Activated CD8-positive, alpha-beta T cell treated with anti-CD3 and anti-CD28 coated beads, Interleukin-2, amount 10 ng/mL, durations not matched to agents 7 days and 5 days (primary cell): ENCODE measurements at places on chromosomes 13 and 19. TPM values are rescaled to one million over a fixed set of nuclear protein-coding genes. Genes with fewer than 3 reads are reported as not detected.

Gene TRAPPC5
- 92.8 TPM for total RNA-seq

DNA sequence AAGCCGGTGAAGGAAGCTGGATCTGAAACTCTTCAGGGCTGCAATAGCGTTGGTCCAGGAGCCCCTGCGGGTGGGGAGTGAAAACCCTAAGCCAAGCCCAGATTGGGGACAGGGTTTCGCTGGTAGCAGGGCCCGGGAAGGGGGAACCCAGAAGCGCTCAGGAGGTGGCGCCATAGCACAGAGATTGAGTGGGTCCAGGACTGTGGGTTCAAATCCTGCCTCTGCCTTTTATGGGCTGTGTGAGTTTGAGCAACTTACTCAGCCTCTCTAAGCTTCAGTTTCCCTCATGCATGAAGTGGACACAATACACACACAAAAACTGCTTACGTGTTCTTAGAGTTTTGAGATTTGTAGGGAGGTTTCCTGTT is 8.3 kb upstream of the SYCN start:
- no peaks in the 10 kb centered on the region for H3K36me3 ChIP-seq
- H3K27me3 ChIP-seq = peaks cover 15% of the 10 kb centered on the region
- no peak overlapping the region for H3K4me3 ChIP-seq
- H3K27ac ChIP-seq = no peak overlapping the region
- DNase-seq = peak; percentile 80

Gene SYNGR4
- not detected for total RNA-seq

DNA sequence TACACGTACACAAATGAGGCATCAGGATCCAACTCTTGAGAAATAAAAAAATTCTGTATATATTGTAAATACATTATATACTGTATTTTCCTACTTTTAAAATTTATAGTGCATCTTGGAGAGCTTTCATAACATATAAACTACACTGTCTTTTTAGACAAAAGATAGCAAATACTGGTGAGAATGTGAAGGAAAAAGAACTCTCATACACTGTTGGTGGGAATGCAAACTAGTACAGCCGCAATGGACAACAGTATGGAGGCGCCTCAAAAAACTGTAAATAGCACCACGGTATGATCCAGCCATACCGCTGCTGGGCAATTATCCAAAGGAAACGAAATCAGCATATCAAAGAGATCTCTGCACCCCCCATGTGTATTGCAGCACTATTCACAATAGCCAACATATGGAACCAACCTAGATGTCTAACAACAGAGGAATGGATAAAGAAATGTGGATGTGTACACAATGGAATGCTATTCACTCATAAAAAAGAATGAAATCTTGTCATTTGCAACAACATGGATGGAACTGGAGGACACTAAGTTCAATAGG is 292.4 kb downstream of the EFNB2 start:
- no peak overlapping the region for H3K4me3 ChIP-seq
- no peak overlapping the region for H3K27ac ChIP-seq
- no peaks in the 10 kb centered on the region for H3K4me1 ChIP-seq
- DNase-seq = no peak
- H3K36me3 ChIP-seq = no peaks in the 10 kb centered on the region
- peaks cover 2% of the 10 kb centered on the region for H3K27me3 ChIP-seq

GRCh38 chr19:39737351-39737750 is 478 bp downstream of the CLC start:
- H3K27me3 ChIP-seq = peaks cover 12% of the 10 kb centered on the region
- DNase-seq = no peak
- H3K27ac ChIP-seq = no peak overlapping the region
- H3K36me3 ChIP-seq = no peaks in the 10 kb centered on the region

GRCh38 chr19:55092423-55093318 is 17.0 kb downstream of the EPS8L1 start:
- peaks cover 27% of the 10 kb centered on the region for H3K36me3 ChIP-seq
- H3K4me3 ChIP-seq = no peak overlapping the region
- no peak overlapping the region for H3K27ac ChIP-seq
- H3K4me1 ChIP-seq = peaks cover 17% of the 10 kb centered on the region
- peaks cover 8% of the 10 kb centered on the region for H3K27me3 ChIP-seq

Gene SLC44A2
- total RNA-seq = 112 TPM

- H3K27me3 ChIP-seq = no peaks in the 10 kb centered on the region
- peak; percentile 48 for DNase-seq
- no peaks in the 10 kb centered on the region for H3K36me3 ChIP-seq
- H3K4me1 ChIP-seq = peaks cover 26% of the 10 kb centered on the region
- H3K27ac ChIP-seq = peak within 1 kb of the TSS; percentile 73
These were observed at the start of gene CYSLTR2 for GRCh38 chr13:48653472-48653939. Gene CYSLTR2 (plus strand): TSS chr13:48653929. CDS start chr13:48706818, 52,889 bp downstream.

DNA sequence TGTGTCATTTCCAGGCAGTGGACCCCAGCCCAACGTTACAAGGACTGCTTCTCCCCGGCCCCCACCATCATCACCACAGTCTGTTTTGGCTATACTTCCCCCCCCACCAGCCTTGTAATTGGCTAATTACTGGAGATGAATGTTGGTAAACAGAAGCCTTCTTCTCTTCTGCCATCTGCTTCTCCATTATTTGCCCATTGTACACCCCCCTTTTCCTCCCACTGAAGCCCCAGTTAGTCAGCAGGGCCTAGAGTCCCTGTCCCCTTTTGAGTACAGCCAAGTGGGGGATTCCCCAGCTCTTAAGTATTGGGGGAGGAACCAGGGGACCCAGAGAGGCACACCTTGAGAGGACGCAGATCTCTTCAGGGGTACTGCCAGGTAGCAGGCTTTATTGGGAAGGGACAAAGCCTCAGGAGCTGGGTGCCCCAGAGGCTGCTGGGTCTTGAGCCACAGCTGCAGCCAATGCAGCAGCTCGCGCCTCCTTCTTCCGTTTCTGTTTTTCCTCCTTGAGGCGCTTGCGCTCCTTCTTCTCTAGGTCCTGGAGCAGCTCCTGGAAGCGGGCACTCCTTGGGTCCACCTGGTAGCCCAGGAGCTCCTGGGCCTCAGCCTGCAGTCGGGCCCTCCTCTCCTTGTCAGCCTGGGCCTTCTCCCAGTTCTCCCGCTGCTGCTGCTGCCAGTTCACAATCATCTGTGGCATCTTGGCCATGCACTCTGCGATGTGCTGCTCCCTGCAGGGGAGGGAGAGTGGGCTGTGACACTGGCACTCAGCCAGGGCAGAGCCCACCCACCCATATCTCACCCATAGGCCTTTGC is 3.0 kb downstream of the GADD45GIP1 start:
- no peak overlapping the region for H3K4me3 ChIP-seq
- H3K36me3 ChIP-seq = peaks cover 53% of the 10 kb centered on the region
- no peak for DNase-seq
- H3K27me3 ChIP-seq = no peaks in the 10 kb centered on the region

GRCh38 chr19:12513531-12514061 is 29.0 kb upstream of the ZNF709 start:
- DNase-seq = no peak
- no peaks in the 10 kb centered on the region for H3K4me1 ChIP-seq
- no peaks in the 10 kb centered on the region for H3K27me3 ChIP-seq
- H3K27ac ChIP-seq = no peak overlapping the region
- H3K4me3 ChIP-seq = no peak overlapping the region

DNA sequence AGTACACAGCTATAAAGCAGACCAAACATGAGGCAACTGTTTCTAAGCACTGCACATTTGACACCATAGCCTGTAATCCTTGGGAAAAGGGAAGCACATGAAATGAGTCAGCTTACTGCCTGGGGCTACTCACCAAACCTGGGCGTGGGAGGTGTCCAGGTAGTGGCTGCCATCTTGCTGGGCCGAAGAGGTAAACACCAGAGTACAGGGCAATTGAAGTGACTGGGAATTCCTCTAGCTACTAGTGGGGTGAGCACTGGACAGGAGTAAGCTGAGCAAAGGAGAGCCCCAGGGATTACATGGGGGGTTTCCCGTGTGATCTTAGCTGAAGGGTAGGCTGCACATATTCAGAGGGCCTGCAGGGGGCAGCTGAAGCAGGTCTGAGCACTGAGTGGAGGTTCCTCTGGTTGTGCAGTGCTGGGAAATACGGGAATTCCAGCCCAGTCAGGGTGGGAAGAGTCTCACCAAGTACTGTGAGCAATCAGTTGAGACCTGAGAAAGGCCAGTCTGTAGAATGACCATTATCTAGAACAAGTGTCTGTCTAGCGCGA is 140.5 kb downstream of the SLC7A1 start:
- H3K4me3 ChIP-seq = no peak overlapping the region
- H3K36me3 ChIP-seq = no peaks in the 10 kb centered on the region
- no peak for DNase-seq

- H3K27me3 ChIP-seq = no peaks in the 10 kb centered on the region
- no peak for DNase-seq
- H3K27ac ChIP-seq = no peak overlapping the region
- no peaks in the 10 kb centered on the region for H3K4me1 ChIP-seq
- H3K4me3 ChIP-seq = no peak overlapping the region
These were observed 20.9 kb downstream of the GRTP1 start for GRCh38 chr13:113342820-113343691.

DNA sequence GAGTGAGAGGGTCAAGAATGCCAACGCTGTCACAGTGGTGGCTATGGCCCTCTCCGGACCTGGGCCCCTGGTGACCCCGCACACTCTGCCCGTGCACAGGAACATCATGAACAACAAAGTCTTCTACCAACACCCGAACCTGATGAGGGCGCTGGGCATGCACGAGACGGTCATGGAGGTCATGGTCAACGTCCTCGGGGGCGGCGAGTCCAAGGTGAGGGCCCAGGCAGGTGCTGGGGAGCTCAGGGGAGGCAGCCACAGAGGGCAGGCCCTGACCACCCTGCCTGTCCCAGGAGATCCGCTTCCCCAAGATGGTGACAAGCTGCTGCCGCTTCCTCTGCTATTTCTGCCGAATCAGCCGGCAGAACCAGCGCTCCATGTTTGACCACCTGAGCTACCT is 62.6 kb downstream of the RYR1 start:
- no peak overlapping the region for H3K4me3 ChIP-seq
- H3K27ac ChIP-seq = no peak overlapping the region
- H3K4me1 ChIP-seq = peaks cover 14% of the 10 kb centered on the region
- DNase-seq = no peak
- no peaks in the 10 kb centered on the region for H3K36me3 ChIP-seq

DNA sequence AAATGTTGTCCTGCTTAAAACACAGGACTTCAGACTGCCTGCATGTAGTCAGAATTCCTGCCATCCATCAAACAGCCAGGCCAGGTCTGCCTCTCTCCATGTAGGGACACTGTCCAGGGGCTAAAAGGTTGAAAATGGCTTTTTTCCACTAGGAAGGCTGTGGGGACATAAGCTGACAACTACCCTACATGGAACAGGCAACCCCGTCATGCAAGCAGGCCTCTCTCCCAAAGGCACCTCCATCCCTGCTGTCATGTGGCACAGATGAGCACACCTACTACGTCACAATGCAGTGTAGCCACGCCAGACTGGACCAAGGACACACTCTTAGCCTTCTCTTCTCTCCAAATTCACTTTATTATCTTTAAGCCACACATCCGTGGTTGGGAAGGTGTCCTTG is 40.8 kb downstream of the LATS2 start:
- no peaks in the 10 kb centered on the region for H3K36me3 ChIP-seq
- no peak for DNase-seq
- H3K4me3 ChIP-seq = no peak overlapping the region
- H3K27ac ChIP-seq = no peak overlapping the region
- no peaks in the 10 kb centered on the region for H3K27me3 ChIP-seq

- no peak for DNase-seq
- no peak overlapping the region for H3K27ac ChIP-seq
- peaks cover 2% of the 10 kb centered on the region for H3K36me3 ChIP-seq
- H3K27me3 ChIP-seq = no peaks in the 10 kb centered on the region
- no peak overlapping the region for H3K4me3 ChIP-seq
These were observed 4.7 kb downstream of the MEF2B start for GRCh38 chr19:19165396-19165795.

- H3K27me3 ChIP-seq = peaks cover 15% of the 10 kb centered on the region
- no peaks in the 10 kb centered on the region for H3K4me1 ChIP-seq
- H3K36me3 ChIP-seq = no peaks in the 10 kb centered on the region
These were observed 20.2 kb upstream of the DGKH start for GRCh38 chr13:42028113-42028799.

DNA sequence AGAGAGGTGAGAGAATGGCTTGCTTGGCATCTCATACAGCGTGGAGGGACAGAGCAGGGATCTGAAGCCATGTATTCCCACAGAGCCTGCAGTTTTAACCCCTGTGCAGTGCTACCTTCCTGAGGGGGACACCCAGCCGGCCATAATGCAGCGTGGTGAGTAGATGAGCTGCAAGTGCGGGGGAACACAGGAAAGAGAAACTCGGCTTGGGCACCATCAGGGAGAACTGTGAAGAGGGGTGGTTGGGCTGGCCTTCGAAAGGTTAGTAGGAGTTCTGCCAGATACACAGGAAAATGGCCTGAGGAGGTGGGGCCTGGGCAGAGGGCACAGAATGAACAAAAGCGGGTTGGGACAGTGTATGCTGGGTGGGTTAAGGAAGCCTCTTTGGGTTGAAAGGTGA is 88.3 kb downstream of the SIPA1L3 start:
- H3K36me3 ChIP-seq = no peaks in the 10 kb centered on the region
- no peaks in the 10 kb centered on the region for H3K27me3 ChIP-seq
- H3K27ac ChIP-seq = no peak overlapping the region

GRCh38 chr19:51803967-51804366 is 9.0 kb downstream of the FPR3 start:
- no peak overlapping the region for H3K27ac ChIP-seq
- DNase-seq = no peak
- no peak overlapping the region for H3K4me3 ChIP-seq

- DNase-seq = no peak
- H3K4me3 ChIP-seq = no peak overlapping the region
- H3K4me1 ChIP-seq = no peaks in the 10 kb centered on the region
- H3K36me3 ChIP-seq = no peaks in the 10 kb centered on the region
These were observed 185.9 kb downstream of the LHFPL6 start for GRCh38 chr13:39417131-39417530.

Gene ZNF626
- total RNA-seq = 7.0 TPM

Gene IGSF23
- not detected for total RNA-seq

Gene NAPSA
- 0.73 TPM for total RNA-seq

Gene LILRB5
- total RNA-seq = not detected

Gene IGFL4
- not detected for total RNA-seq

- no peaks in the 10 kb centered on the region for H3K27me3 ChIP-seq
- no peak for DNase-seq
- H3K27ac ChIP-seq = no peak overlapping the region
- no peaks in the 10 kb centered on the region for H3K4me1 ChIP-seq
- no peak overlapping the region for H3K4me3 ChIP-seq
These were observed 472.7 kb downstream of the DIAPH3 start for GRCh38 chr13:59690857-59691500.

- peak overlapping the region; percentile 82 for H3K27ac ChIP-seq
- DNase-seq = no peak
- H3K4me3 ChIP-seq = peak overlapping the region; percentile 47
- peaks cover 38% of the 10 kb centered on the region for H3K4me1 ChIP-seq
These were observed 7.4 kb upstream of the JUNB start for GRCh38 chr19:12783849-12784393.
